Breast epithelium (tissue), 4 donors: ENCODE measurements at places on chromosomes 4 and X. TPM values are rescaled to one million over a fixed set of nuclear protein-coding genes. Genes with fewer than 3 reads are reported as not detected.

DNA sequence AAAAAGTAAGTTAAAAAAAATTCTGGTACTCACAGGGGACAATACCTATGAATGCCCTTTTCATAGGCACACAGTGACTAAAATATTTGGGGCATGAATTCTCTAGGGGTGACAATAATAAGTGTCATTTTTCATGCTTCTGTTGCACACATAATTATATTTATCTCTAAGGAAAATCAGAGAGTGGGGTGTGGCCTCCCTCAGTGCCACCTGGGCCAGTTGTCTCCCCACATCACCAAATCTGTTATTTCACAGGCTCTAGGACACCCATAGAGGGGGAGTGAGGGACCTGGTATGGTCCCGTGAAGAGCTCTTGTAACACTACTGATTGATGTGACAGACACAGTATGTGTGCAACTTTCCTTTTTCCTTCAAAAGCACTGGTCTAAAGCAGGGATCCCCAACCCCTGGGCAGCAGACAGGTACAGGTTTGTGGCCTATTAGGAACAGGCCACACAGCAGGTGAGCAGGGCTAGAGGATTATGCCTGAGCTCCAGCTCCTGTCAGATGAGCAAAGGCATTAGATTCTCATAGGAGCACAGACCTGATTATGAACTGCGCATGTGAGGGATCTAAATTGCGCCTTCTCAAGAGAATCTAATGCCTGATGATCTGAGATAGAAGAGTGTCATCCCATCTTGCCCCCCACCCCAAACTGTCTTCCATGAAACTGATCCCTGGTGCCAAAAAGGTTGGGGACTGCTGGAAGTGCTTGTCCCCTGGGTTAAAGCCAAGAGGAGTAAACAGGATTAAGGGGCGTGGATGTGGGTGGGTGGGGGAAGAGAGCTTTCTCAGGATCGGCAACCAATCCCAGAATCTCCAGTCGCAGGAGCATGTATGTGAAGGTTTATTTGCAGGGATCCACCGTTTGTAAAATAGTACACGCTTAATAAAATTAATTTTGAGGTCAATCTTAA lies 856 bp downstream of the SLC9B1 start:
- H3K27me3 ChIP-seq, result no peaks in the 10 kb centered on the region
- H3K36me3 ChIP-seq, result no peaks in the 10 kb centered on the region
- DNase-seq, result no peak
- peak overlapping the region; percentile 94 for H3K27ac ChIP-seq
- H3K4me1 ChIP-seq, result no peaks in the 10 kb centered on the region
- peak overlapping the region; percentile 52 for H3K4me3 ChIP-seq

DNA sequence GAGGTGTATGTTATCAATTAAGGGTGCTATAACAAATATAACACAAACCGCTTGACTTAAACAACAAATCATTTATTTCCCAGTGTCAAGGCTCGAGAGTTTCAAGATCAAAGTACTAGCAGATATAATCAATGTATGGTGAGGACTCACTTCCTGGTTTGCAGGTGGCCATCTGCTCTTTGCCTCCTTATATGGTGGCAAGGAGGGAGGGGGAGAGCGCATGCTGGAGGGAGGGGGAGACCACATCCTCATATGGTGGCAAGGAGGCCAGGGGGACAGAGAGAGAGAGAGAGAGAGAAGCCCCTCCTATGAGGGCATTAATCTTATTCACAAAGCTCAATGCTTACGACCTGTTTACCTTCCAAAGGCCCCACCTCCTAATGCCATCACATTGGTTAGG lies 372.3 kb upstream of the SPOCK3 start:
- H3K4me1 ChIP-seq, result no peaks in the 10 kb centered on the region
- H3K36me3 ChIP-seq, result no peaks in the 10 kb centered on the region
- no peak for DNase-seq

- no peak overlapping the region for H3K27ac ChIP-seq
- no peaks in the 10 kb centered on the region for H3K4me1 ChIP-seq
- H3K27me3 ChIP-seq, result no peaks in the 10 kb centered on the region
- H3K36me3 ChIP-seq, result no peaks in the 10 kb centered on the region
- no peak for DNase-seq
These were observed 6.1 kb downstream of the LPAR4 start for GRCh38 chrX:78753571-78753970.

- H3K27ac ChIP-seq, result no peak overlapping the region
- no peak overlapping the region for H3K4me3 ChIP-seq
- H3K4me1 ChIP-seq, result no peaks in the 10 kb centered on the region
- H3K36me3 ChIP-seq, result no peaks in the 10 kb centered on the region
- H3K27me3 ChIP-seq, result no peaks in the 10 kb centered on the region
- no peak for DNase-seq
These were observed 390.3 kb downstream of the SH2D1A start for GRCh38 chrX:124736553-124737270.

- peaks cover 5% of the 10 kb centered on the region for H3K27me3 ChIP-seq
- no peaks in the 10 kb centered on the region for H3K36me3 ChIP-seq
- no peak for DNase-seq
- peak overlapping the region; percentile 11 for H3K4me3 ChIP-seq
These were observed 104.1 kb downstream of the ATXN3L start for GRCh38 chrX:13215729-13216128.

DNA sequence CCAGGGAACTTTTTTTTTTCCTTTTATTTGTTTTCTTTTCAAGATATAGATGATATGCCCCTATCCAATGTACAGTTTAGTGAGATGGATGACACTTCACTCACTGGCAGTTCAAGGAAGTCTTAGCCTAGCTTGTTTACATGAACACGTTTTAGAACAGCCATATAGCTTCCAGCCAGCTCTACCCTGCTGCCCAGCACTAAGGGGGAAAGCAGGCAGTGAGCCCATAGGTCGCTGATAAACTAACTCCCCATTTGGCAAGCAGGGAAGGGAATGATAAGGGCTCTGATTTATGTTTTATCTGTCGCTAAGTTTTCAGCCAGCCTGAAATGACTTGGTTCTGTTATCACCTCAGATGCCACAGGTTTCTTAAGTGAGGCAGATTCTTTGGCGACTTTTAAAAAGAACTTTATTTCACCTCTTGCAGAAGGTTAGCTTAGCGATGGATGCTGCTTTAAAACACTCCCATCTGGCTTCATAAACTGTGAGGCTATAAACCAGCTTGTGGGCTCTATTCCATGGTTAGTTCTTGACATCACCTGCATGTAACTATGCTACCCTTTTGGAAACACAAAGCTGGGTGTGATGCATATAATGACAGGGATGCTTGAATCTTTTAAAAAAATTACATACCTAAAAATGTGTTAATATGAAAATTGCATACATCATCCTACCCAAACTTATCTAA lies 348.4 kb downstream of the FBXO8 start:
- DNase-seq, result no peak
- no peaks in the 10 kb centered on the region for H3K4me1 ChIP-seq
- no peaks in the 10 kb centered on the region for H3K27me3 ChIP-seq
- no peak overlapping the region for H3K27ac ChIP-seq

- H3K27me3 ChIP-seq, result no peaks in the 10 kb centered on the region
- H3K36me3 ChIP-seq, result peaks cover 17% of the 10 kb centered on the region
- no peaks in the 10 kb centered on the region for H3K4me1 ChIP-seq
- H3K27ac ChIP-seq, result no peak overlapping the region
- H3K4me3 ChIP-seq, result no peak overlapping the region
These were observed 37.4 kb downstream of the PPA2 start for GRCh38 chr4:105436414-105436813.

GRCh38 chrX:129531132-129531531 lies 7.8 kb upstream of the SMARCA1 start:
- no peak overlapping the region for H3K27ac ChIP-seq
- no peak overlapping the region for H3K4me3 ChIP-seq
- H3K27me3 ChIP-seq, result peaks cover 7% of the 10 kb centered on the region

Gene DNAJB14
- total RNA-seq, result 37.4 TPM

GRCh38 chr4:77994194-77994721 lies 62.9 kb upstream of the FRAS1 start:
- H3K36me3 ChIP-seq, result no peaks in the 10 kb centered on the region
- DNase-seq, result no peak
- H3K27ac ChIP-seq, result no peak overlapping the region
- no peak overlapping the region for H3K4me3 ChIP-seq
- no peaks in the 10 kb centered on the region for H3K4me1 ChIP-seq
- H3K27me3 ChIP-seq, result no peaks in the 10 kb centered on the region

DNA sequence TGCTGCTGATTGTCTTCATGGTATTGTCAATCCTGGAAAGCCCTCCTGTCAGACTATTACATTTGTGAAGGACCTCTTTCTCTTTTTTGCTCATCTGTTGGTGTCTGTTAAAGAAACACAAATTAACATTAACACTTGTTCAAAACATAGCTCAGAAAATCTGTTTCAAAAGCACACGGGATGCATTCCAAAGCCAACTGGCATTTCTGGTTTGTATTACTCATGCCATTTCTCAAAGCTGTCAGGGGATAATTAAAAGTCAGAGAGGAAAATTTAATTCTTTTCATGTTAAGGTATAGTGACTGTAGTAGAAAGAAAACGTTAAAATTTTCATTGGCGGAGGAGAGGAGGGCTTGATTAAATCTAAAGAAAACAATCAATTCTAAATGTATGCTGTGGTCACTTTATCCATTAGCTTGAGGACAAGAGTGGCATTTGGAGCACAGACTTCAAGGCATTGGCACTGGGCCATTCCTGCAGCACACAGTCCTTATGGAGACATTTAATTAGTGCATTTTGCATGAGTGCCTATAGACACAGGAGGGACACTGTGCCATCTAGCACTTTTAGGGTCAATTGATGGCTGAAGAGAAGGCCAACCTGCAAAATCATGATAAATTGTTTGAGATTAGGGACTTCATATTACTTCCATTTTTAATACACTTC lies 21.2 kb upstream of the GLRA2 start:
- H3K4me3 ChIP-seq, result no peak overlapping the region
- no peaks in the 10 kb centered on the region for H3K4me1 ChIP-seq
- H3K27ac ChIP-seq, result no peak overlapping the region
- peaks cover 3% of the 10 kb centered on the region for H3K27me3 ChIP-seq

DNA sequence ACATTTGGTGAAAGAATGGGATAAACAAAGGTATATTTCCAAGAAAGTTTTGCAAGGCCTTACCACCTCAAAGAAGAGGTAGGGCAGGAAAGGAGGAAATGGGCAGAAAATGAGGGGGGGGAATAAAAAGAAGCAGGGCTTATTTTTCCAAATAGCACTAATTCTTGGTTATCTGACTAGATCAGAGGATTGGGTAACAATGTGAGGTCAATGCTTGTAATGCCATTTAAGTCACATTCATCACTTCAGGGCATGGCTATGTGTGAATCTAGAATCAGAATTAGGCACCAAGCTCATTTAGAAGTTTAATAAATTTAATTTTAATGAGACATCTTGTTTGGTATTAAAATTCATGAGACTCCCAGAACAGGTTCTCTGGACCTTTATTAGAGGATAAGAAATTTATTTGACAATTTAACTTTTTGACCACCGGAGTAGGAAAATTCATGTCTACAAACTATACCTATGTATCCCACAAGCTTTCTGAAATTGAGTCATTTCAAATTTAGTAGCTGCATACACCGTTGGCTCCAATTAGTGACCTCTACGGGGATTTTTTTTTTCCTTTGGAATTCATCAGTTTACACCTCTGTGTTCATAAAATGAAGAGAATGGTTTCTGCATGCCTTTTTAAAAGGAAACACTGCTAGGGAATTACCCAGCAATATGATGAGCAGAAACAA lies 1.4 kb upstream of the STS start:
- H3K27ac ChIP-seq, result peak overlapping the region; percentile 48
- no peaks in the 10 kb centered on the region for H3K27me3 ChIP-seq
- DNase-seq, result no peak
- H3K36me3 ChIP-seq, result no peaks in the 10 kb centered on the region
- H3K4me1 ChIP-seq, result no peaks in the 10 kb centered on the region

GRCh38 chr4:84973856-84974255 lies 7.4 kb upstream of the WDFY3 start:
- no peak for DNase-seq
- no peaks in the 10 kb centered on the region for H3K36me3 ChIP-seq
- no peak overlapping the region for H3K4me3 ChIP-seq
- no peaks in the 10 kb centered on the region for H3K4me1 ChIP-seq
- H3K27me3 ChIP-seq, result no peaks in the 10 kb centered on the region
- H3K27ac ChIP-seq, result no peak overlapping the region

DNA sequence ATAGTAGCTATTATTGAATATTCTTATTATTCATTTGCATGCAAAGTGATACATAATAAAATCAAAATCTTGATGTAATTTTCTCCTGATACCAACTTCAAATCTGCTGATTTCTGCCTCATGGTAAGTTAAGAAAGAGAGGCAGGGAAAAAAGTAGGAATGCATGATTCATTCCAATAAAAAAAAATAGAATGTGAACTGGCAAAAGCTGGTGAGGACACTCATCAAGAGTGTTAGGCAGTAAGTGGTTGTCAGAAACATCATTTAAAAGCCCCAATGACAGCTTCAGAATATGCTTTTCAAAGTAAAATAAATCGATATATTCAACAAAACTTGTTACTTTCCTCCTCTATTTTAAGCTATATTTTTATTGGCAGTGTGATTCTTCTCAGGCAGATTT lies 979.1 kb downstream of the TECRL start:
- no peak for DNase-seq
- no peak overlapping the region for H3K4me3 ChIP-seq
- no peaks in the 10 kb centered on the region for H3K36me3 ChIP-seq
- no peak overlapping the region for H3K27ac ChIP-seq
- H3K4me1 ChIP-seq, result no peaks in the 10 kb centered on the region
- H3K27me3 ChIP-seq, result no peaks in the 10 kb centered on the region

Gene RBMXL3
- not detected for total RNA-seq

GRCh38 chr4:99394896-99395295 lies 40.2 kb downstream of the ADH7 start:
- H3K36me3 ChIP-seq, result no peaks in the 10 kb centered on the region
- H3K4me1 ChIP-seq, result no peaks in the 10 kb centered on the region
- peak overlapping the region; percentile 88 for H3K27ac ChIP-seq
- no peaks in the 10 kb centered on the region for H3K27me3 ChIP-seq
- no peak overlapping the region for H3K4me3 ChIP-seq

- no peak for DNase-seq
- H3K27me3 ChIP-seq, result peaks cover 28% of the 10 kb centered on the region
- no peaks in the 10 kb centered on the region for H3K4me1 ChIP-seq
- H3K4me3 ChIP-seq, result no peak overlapping the region
- no peak overlapping the region for H3K27ac ChIP-seq
These were observed 124.0 kb upstream of the POF1B start for GRCh38 chrX:85503258-85504158.

- H3K4me3 ChIP-seq, result peak within 1 kb of the TSS; percentile 90
- peaks cover 11% of the 10 kb centered on the region for H3K4me1 ChIP-seq
- H3K36me3 ChIP-seq, result no peaks in the 10 kb centered on the region
- H3K27ac ChIP-seq, result peak within 1 kb of the TSS; percentile 100
These were observed at the start of gene SETD7 for GRCh38 chr4:139556071-139556723. Gene SETD7, minus strand, starts transcription at chr4:139556219. Its CDS starts 82 bp downstream, at chr4:139556137.

Gene RAB41
- total RNA-seq, result not detected

Gene GPR173
- total RNA-seq, result 0.96 TPM

DNA sequence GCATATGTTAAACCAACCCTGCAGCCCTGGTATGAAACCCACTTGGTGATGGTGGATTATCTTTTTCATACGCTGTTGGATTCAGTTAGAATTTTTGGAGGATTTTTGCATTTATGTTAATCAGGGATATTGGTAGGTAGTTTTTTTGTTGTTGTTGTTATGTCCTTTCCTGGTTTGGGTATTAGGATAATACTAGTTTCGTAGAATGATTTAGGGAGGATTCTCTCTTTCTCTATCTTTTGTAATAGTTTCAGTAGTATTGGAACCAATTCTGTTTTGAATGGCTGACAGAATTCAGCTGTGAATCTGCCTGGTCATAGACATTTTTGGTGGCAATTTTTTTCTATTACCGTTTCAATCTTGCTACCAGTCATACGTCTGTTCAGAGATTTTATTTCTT lies 305.4 kb downstream of the IDS start:
- H3K4me1 ChIP-seq, result no peaks in the 10 kb centered on the region
- H3K27ac ChIP-seq, result no peak overlapping the region
- H3K27me3 ChIP-seq, result no peaks in the 10 kb centered on the region
